ENCODE measurements at places on chromosomes 4 and X. TPM values are rescaled to one million over a fixed set of nuclear protein-coding genes. Genes with fewer than 3 reads are reported as not detected.

Gene CDKL2
- 0.45 TPM for total RNA-seq

DNA sequence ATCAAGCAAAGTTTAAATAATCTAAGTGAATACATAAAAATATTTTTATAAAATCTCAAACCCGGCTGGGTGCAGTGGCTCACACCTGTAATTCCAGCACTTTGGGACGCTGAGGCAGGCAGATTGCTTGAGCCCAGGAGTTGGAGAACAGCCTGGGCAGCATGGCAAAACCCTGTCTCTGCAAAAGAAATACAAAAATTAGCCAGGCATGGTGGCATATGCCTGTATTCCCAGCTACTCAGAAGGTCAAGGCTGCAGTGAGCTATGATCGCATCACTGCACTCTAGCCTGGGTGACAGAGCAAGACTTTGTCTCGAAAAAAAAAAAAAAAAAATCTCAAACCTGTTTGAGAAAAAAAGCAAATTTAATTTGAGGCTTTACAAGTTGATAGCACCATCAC is 96.9 kb upstream of the GPR34 start:
- H3K27ac ChIP-seq, result no peak overlapping the region
- H3K4me1 ChIP-seq, result peaks cover 3% of the 10 kb centered on the region
- no peaks in the 10 kb centered on the region for H3K27me3 ChIP-seq
- no peaks in the 10 kb centered on the region for H3K36me3 ChIP-seq

GRCh38 chrX:9442056-9442455 is 22.8 kb upstream of the TBL1X start:
- no peak for DNase-seq
- no peaks in the 10 kb centered on the region for H3K27me3 ChIP-seq
- peaks cover 2% of the 10 kb centered on the region for H3K4me1 ChIP-seq
- H3K27ac ChIP-seq, result no peak overlapping the region
- no peak overlapping the region for H3K4me3 ChIP-seq
- no peaks in the 10 kb centered on the region for H3K36me3 ChIP-seq

DNA sequence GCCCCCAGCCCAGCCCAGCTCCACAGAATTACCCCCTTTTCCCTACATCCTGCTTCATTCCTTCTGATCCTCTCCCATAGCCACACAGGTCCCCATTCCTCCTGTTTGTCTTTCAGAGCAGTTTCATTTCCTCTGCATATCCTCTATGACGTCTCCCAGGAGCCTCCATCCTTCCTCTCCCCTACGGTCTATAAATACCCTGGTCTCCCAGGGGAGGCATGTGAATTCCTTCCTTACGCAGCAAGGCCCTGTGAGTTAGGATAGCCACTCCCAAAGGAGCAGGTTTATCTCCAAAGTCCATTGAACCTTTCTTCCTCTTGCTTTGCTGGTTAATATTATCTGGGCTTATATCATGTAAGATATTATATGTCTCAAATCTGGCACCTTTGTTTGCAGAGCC is 8.4 kb upstream of the APLN start:
- H3K4me3 ChIP-seq, result no peak overlapping the region
- peaks cover 5% of the 10 kb centered on the region for H3K4me1 ChIP-seq
- peaks cover 18% of the 10 kb centered on the region for H3K27me3 ChIP-seq
- no peak overlapping the region for H3K27ac ChIP-seq
- no peak for DNase-seq

Gene SCD5
- 6.9 TPM for total RNA-seq

Gene TRIM61
- 2.9 TPM for total RNA-seq

Gene USP51
- total RNA-seq, result 2.0 TPM

DNA sequence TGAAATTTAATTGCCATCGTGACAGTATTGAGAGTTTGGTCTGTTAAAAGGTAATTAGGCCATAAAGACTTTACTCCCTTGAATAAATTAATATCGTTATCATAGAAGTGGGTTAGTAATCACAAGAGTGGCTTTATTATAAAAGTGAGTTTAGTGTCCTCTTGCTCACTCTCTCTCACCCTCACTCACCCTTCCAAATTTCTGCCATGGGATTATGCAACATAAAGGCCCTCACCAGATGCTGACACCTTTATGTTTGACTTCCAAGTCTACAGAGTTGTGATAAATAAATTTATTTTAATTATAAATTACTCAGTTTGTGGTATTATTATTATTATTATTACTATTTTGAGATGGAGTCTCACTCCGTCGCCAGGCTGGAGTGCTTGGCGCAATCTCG is 1070.8 kb downstream of the PCDH18 start:
- H3K4me1 ChIP-seq, result no peaks in the 10 kb centered on the region
- no peak overlapping the region for H3K27ac ChIP-seq
- H3K27me3 ChIP-seq, result no peaks in the 10 kb centered on the region

Gene F11
- total RNA-seq, result not detected

Gene PPBP
- total RNA-seq, result not detected

GRCh38 chr4:81786063-81786763 is 314.5 kb upstream of the RASGEF1B start:
- peaks cover 12% of the 10 kb centered on the region for H3K4me1 ChIP-seq
- no peaks in the 10 kb centered on the region for H3K36me3 ChIP-seq
- no peak for DNase-seq
- H3K27me3 ChIP-seq, result no peaks in the 10 kb centered on the region

GRCh38 chr4:170875868-170876267 is 786.1 kb upstream of the AADAT start:
- no peaks in the 10 kb centered on the region for H3K36me3 ChIP-seq
- H3K27ac ChIP-seq, result no peak overlapping the region
- H3K27me3 ChIP-seq, result no peaks in the 10 kb centered on the region
- no peak for DNase-seq

DNA sequence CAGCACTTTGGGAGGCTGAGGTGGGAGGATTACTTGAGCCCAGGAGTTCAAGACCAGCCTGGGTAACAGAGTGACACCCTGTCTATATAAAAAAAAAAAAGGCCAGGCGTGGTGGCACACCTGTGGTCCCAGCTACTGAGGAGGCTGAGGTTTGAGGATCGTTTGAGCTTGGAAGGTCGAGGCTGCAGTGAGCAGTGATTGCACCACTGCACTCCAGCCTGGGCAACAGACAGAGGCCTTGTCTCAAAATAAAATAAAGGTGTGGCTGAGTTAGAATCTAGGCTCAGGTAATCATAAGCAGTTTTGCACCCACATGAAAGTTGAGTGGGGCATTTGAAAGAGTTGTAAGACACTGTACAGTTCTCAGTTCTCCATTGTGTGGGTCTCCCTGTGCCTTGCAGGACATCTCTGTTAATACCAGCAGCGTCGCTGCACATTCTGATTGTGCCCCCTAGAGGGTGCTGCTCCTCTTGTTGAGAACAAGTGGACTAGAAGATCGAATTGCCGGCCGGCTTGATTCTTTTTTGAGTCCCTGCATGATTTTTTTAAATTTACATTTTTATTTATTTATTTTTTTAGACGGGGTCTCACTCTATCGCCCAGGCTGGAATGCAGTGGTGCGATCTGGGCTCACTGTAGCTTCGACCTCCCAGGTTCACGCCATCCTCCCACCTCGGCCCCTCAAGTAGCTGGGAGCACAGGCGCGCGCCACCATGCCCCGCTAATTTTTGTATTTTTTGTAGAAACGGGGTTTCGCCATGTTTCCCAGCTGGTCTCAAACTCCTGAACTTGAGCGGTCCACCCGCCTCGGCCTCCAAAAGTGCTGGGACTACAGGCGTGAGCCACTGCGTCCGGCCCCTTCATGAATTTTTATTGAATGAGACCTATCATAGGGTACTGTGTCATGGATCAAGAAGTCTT is 73.6 kb upstream of the RBMX start:
- no peaks in the 10 kb centered on the region for H3K4me1 ChIP-seq
- no peaks in the 10 kb centered on the region for H3K36me3 ChIP-seq
- no peaks in the 10 kb centered on the region for H3K27me3 ChIP-seq
- no peak overlapping the region for H3K27ac ChIP-seq

- no peaks in the 10 kb centered on the region for H3K4me1 ChIP-seq
- no peaks in the 10 kb centered on the region for H3K27me3 ChIP-seq
- no peak for DNase-seq
- no peak overlapping the region for H3K4me3 ChIP-seq
Observed at GRCh38 chr4:21887481-21887880, 61.1 kb downstream of the KCNIP4 start.

Gene SPIN2A
- 1.6 TPM for total RNA-seq

DNA sequence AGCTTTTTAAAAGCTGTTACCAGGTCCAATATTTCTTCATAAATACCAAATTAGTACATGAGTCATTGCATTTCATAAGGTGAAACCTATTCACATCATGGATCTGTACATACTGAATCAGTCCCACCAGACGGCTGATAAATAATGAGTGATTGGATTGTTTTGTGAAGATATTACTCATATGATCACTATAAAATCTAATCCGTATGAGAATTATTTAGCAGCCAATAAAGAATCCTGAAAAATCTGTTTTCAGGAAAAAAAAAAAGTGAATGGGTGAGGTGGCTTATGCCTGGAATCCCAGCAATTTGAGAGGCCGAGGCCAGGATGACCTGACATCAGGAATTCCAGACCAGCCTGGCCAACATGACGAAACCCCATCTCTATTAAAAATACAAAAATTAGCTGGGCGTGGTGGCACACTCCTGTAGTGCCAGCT is 438.1 kb downstream of the INPP4B start:
- peaks cover 1% of the 10 kb centered on the region for H3K36me3 ChIP-seq
- no peak for DNase-seq

DNA sequence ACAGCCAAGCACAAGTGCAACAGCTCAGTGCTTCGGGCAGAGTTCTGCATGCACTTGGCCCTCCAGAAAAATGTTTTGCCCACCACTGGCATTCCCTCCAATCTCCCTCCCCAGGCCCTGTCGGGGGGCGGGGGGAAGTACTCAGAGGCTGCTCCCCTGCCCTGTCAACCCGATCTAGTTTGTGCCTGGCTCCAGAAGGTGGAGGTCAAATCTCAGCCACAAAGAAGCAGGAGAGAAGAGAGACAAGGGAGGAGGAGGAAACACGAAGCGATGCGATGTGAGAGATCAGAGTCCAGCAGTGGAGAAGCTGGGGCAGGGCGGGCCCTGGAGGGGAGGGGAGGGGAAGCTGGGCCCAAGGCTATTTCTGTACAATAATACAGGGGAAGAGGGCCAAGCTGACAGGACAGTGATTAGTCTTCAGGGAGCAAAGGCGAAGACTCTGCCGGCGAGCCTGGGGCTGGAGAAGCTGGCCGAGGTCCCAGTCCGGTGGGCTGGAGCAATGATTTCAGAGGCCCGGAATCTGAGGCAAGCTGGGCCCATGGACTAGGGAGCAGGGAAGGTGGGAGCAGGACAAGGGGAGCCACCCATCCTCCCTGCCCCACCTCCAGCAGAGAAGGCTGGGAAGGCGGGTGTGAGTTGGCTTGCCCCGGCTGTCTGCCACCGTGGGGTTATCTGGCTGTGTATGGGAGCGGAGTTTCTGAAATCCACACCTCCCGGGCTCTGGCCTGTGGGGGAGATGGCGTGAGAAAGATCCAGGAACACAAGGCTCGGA is 167.1 kb downstream of the EFNB1 start:
- no peaks in the 10 kb centered on the region for H3K4me1 ChIP-seq
- peaks cover 5% of the 10 kb centered on the region for H3K27me3 ChIP-seq
- no peak overlapping the region for H3K27ac ChIP-seq
- no peak for DNase-seq

DNA sequence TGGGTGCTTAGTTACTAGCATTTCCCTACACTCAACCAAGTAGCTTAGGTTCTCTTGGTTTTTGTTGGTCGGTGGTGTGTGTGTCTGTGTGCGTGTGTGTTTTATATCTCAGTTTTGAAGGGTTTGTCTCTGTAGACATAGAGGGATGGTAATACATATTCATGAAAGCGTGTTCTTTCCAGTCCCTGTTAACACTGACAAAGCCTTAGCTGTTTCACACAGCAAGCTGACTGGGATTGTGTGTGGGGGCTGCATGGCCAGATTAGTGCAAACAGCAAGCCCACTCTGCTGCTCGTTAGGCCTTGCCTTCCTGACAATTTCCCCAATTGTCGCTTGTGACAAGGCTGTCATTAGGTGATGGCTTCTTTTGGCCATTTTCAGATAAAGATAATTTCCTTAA is 43.9 kb downstream of the ALPK1 start:
- H3K27ac ChIP-seq, result no peak overlapping the region
- H3K27me3 ChIP-seq, result no peaks in the 10 kb centered on the region
- no peak for DNase-seq
- peaks cover 2% of the 10 kb centered on the region for H3K4me1 ChIP-seq
- no peak overlapping the region for H3K4me3 ChIP-seq
- H3K36me3 ChIP-seq, result peaks cover 7% of the 10 kb centered on the region

GRCh38 chr4:52648836-52649235 is 10.3 kb downstream of the USP46 start:
- no peak overlapping the region for H3K4me3 ChIP-seq
- peaks cover 4% of the 10 kb centered on the region for H3K4me1 ChIP-seq
- H3K27ac ChIP-seq, result no peak overlapping the region
- DNase-seq, result no peak
- H3K36me3 ChIP-seq, result peaks cover 11% of the 10 kb centered on the region

GRCh38 chrX:93673056-93673868 is at the start of gene NAP1L3:
TSS of gene NAP1L3 (minus strand) at chrX:93673578. CDS start at chrX:93673304, 274 bp downstream.
- no peaks in the 10 kb centered on the region for H3K36me3 ChIP-seq
- H3K27me3 ChIP-seq, result peaks cover 3% of the 10 kb centered on the region
- DNase-seq, result peak; percentile 59
- H3K4me1 ChIP-seq, result peaks cover 4% of the 10 kb centered on the region
- H3K4me3 ChIP-seq, result peak within 1 kb of the TSS; percentile 89

- DNase-seq, result no peak
- no peak overlapping the region for H3K27ac ChIP-seq
- no peak overlapping the region for H3K4me3 ChIP-seq
Observed at GRCh38 chr4:26607776-26608175, 23.9 kb downstream of the TBC1D19 start.

Gene BEND4
- total RNA-seq, result 0.77 TPM

Gene ARHGAP36
- not detected for total RNA-seq
